ENCODE measurements at places on chromosomes 1 and 21.

- no peak for DNase-seq
These were observed 15.2 kb downstream of the AKNAD1 start for GRCh38 chr1:108841703-108842102.

DNA sequence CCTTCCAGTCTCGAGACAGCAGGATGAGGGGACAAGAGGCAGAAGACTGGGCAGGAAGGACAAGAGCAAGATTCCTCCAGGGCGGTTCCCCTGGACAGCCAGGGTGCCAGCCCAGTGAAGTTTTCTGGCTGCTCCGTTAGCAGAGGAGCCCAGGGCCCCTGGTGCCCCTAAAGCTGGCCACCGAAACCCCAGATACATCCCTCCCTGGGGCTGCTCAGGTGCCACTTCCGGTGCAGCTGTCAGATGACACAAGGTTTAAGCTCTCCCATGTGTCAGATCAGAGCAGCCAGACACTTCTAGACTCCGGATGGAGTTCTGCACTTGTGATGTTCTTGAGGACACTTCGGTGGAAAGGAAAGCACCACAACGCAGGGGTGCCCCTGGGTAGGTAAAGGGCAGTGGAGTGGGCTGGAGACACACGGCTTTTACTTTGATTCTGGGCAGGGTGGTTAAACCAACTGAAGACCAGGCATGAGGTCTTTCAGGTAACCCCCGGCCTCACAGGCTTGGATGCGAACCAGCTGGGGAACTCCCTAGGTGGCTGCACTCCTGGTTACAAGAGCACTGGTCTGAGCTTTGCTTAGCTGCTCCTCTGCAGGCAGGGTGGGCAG is 85.7 kb downstream of the ITPKB start:
- peak; percentile 47 for DNase-seq

GRCh38 chr1:91099746-91100621 is 78.1 kb upstream of the ZNF644 start:
- DNase-seq: no peak

- no peak for DNase-seq
These were observed 57.9 kb downstream of the RABGAP1L start for GRCh38 chr1:174217248-174217647.

DNA sequence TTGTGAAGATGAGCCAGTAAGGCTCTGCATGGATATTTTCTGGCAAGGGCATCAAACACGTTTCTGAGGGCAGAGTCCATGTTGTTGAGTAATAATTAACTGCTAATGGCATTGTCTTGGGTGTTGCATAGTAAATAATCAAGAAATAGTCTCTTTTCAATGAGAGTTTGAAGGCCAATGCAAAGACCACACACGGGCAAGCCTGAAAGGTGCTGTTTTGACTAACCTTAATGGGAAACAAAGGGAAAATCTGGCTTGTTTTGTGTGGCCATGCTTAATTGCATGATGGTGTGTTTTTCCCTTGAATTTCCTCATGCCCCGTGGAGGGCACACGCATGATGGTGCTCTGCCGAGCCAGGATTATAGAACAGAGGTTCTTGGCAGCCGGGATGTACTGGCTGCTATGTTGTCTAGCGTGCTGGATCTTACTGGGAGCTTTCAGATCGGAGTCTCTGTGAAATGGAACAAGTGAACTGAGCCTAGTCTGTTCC is 127.6 kb downstream of the NOS1AP start:
- DNase-seq: no peak

GRCh38 chr21:38321568-38321967 is 64.8 kb downstream of the KCNJ15 start:
- DNase-seq: no peak

GRCh38 chr1:55334160-55334559 is 119.0 kb upstream of the USP24 start:
- no peak for DNase-seq

DNA sequence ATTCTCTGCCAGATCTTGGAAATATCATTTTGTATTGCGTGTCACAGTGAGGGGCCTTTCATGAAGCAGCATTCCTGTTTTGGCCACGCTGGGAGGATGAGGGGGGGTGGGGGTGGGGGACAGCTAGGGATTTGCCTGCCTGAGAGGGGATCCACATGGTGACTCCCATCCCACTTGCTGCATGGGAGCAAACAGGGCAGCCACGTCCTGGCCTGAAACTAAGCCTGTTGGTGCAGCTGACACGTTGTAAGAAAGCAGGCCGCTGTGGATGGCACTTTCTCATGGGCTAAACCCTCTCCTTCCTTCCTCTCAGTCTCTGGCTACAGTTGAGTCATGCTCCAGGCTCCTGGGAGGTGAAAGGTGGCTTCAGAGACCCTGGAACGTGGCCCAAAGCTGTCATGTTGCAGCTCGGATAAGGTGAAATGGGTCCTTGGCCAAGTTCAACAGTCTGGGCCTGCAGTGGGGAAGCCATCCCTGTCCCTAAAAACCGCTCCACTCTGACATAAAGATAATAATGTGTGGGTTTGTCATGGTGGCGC is 346.7 kb upstream of the VAMP3 start:
- no peak for DNase-seq

Data from stimulated activated CD8-positive, alpha-beta memory T cell treated with anti-CD3 and anti-CD28 coated beads, Interleukin-15, amount 100 ng/mL, for 4 hours (primary cell).